ENCODE measurements at places on chromosomes 5 and 9.

GRCh38 chr9:81964218-81965171 lies 21.2 kb downstream of the SPATA31D3 start:
- DNase-seq, result no peak

- DNase-seq, result peak; percentile 45
Observed at GRCh38 chr5:125331987-125332598, 585.7 kb upstream of the ZNF608 start.

- DNase-seq, result peak; percentile 7
Observed at GRCh38 chr9:4196886-4197285, 103.0 kb downstream of the GLIS3 start.

DNA sequence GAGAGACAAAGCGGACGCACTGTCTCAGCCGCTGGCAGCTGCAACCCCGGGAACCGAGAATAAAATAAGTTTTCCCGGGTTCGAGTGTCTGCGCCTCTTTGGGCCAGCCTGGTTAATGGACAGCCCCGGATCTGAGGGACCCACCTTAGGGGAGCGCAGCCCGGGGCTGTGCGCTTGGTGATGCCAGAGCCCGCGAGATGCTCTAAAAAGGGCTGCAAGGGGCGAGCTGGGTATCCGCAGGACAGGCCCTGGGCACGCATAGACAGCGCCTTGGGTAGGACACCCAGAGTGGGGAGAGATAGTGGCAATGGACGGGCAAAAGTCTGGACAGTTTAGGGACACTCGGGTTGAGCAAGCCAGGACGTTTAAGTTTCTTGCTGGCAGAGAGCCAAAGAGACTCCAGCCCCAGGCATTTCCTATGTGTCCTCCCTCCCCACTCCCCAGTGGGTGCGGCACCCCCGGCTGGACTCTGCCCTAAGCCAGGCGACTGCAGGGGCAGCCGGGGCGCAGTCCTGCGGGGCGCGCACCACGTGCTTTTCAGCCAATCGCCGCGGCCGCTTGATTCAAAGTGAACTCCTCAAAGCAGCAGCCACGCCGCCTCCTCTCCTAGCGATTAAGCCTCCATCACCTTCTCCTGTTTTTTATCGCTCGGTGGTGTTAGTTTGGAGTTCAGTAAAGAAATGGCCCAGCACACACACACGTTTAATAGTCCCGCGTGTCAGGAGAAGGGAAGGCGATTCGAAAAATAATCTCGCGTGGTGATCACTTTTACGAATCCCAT lies 616 bp upstream of the ENC1 start:
- peak; percentile 81 for DNase-seq

GRCh38 chr9:98852961-98853360 lies 45.5 kb downstream of the GALNT12 start:
- DNase-seq, result no peak

DNA sequence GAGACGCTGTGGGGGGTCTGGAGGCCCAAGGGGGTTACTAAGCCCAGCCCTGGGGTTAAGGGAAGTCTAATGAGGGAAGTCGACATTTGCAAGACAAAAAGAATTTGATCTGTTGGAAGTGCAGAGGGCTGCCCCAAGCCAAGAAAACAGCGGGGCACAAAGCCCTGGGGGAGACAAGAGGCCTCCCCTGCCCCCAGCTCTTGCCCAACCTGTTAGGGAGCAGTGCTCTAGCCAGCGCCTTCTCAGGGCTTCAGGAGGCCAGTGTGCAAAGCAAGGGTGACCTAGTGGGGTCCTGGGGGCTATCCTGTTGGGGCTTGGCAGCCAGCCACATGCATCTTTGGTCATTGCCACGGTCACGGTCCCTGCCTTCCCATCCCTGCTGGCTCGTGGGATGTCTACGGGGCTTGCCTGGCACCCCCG lies 25.2 kb downstream of the GFI1B start:
- DNase-seq, result peak; percentile 71

GRCh38 chr9:114084282-114085073 lies 6.4 kb upstream of the AMBP start:
- no peak for DNase-seq

DNA sequence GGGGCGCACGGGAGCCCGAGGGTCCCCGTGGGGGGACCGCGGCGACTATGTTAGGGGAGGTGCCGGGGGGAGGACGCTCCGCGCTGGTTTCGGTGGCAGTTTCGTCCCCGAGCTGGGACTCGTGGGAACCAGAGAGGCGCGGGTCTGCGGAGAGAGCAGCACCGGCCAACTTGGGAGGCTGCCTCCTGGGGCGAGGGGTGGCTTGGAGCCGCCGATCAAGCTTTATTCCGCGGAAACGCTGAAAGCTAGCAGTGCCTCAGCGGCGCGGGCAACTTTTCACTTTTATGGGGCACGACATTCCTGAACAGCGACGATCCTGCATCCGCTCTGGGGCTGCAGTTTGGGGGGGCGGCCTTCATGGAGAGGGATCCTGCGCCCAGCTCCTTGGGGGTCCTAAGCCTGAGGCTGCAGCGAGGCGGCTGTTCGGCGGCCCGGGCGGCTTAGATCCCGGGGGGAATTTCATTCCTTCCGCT lies 369 bp downstream of the OCLN start:
- peak; percentile 68 for DNase-seq

DNA sequence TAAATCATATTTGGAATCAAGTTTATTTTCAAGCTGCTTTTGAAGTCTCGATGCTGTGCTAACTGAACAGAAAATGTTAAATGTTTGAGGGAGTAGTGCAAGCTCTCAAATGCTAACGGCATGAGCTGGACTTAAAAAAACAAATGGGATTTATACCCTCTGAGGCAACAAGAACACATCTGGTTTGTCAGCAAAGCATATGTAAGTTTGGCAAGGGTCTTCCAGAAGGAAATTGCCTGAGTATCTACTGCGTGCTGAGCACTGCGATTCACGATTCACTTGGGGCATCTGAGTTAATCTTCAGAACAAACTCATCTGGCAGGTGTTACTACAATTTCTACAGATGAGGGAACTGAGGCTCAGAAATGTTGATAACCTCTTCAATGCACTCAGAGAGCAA lies 98.4 kb upstream of the C9orf72 start:
- DNase-seq, result no peak

- no peak for DNase-seq
Observed at GRCh38 chr9:93555370-93555769, 21.0 kb upstream of the PHF2 start.
